ENCODE measurements at places on chromosomes 3 and 15. TPM values are rescaled to one million over a fixed set of nuclear protein-coding genes. Genes with fewer than 3 reads are reported as not detected.

DNA sequence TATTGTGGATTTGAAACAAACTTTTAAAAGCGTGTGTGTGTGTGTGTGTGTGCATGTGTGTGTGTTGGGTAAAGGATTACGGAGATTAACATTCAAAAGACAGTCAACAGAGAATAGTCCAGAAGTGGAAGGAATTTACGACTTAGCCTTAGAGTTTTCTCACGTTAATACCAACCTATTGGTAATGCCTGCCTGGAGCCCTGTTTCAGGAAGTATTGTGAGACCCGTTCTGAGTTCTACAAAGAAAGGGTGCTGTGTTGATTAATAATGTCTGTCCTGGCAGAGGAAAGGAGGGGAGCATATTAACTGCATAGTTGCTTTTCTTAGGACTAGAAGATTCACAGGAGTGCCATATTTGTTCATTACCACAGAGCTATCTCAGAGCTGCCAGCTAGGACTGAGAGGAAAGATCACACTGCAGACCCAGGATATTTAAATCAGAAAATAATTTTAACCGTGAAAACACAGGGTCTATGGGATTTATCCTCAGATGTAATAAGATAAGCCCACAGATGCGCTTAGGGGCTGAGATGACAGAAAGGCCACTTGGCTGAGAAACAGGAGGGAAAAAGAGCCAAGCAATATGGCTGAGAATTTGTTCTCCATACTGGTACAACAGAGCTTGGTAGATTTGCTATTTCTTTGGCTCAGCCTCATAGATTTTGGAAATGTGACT lies 40.5 kb upstream of the FRMD4B start:
- H3K27me3 ChIP-seq: no peaks in the 10 kb centered on the region
- no peak overlapping the region for H3K27ac ChIP-seq
- no peak for DNase-seq
- no peak overlapping the region for H3K4me3 ChIP-seq
- no peaks in the 10 kb centered on the region for H3K36me3 ChIP-seq

The CFAP92 gene
- 8.8 TPM for total RNA-seq

The C3orf62 gene
- total RNA-seq: 9.2 TPM

- H3K27ac ChIP-seq: peak overlapping the region; percentile 27
- no peaks in the 10 kb centered on the region for H3K36me3 ChIP-seq
- no peaks in the 10 kb centered on the region for H3K27me3 ChIP-seq
- peaks cover 6% of the 10 kb centered on the region for H3K4me1 ChIP-seq
- no peak for DNase-seq
Measured at GRCh38 chr3:56970461-56970879, 90.0 kb upstream of the SPATA12 start.

- no peak overlapping the region for H3K4me3 ChIP-seq
- H3K27me3 ChIP-seq: no peaks in the 10 kb centered on the region
- no peaks in the 10 kb centered on the region for H3K36me3 ChIP-seq
- no peak overlapping the region for H3K27ac ChIP-seq
Measured at GRCh38 chr3:72319194-72320094, 528.8 kb downstream of the SHQ1 start.

DNA sequence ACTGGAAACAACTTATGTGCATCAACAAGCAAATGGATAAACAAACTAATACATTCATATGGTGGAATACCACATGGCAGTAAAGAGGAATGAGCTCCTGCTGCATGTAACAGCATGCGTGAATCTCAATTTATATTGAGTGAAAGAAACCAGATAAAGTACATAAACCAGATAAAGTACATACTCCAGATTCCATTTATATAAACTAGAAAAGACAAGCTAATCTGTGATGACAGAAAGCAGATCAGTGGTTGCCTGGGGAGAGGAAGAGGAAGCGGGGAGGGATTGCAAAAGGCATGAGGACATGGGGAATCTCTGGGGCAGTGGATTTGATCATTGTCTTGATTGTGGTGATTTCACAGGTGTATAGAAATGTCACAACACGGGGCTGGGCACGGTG lies 34.2 kb downstream of the LIMD1 start:
- DNase-seq: no peak
- peaks cover 3% of the 10 kb centered on the region for H3K36me3 ChIP-seq
- H3K4me1 ChIP-seq: peaks cover 20% of the 10 kb centered on the region
- no peak overlapping the region for H3K4me3 ChIP-seq
- H3K27me3 ChIP-seq: no peaks in the 10 kb centered on the region

The ECE2 gene
- not detected for total RNA-seq

DNA sequence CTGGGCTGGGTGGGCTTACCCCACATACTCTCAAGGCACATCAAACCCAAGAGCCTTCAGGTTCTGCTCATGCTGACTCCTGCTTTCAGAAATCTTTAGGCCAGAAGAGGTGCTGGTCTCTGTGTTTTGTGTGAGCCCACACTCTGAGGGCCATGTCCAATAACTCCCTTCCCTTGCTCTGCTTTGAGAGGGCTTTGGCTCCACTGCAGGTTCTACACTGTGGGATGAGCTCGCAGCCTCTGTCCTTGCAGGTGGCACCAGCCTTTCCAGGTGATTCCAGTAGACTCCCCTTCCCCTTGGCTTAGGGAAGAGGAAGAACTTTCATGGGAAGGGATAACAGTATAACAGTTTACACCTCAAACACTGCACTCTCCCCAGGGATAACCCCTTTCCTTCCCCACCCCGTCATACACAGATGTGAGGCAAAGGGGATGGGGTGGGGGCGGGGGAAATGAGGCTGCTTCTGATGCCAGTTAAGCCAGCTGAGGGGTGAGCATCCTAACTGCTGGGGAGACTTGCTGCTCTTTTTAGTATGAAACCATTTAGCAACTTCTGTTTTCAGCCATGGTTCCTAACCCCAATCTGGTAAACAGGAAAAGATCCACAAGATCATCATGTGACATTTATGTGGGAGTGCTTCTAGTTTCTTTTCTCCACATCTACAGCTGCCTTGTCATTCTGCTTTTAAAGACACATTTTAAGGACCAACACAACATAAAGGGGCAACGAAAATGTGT lies 262.4 kb downstream of the SLC9A9 start:
- H3K4me1 ChIP-seq: peaks cover 6% of the 10 kb centered on the region
- DNase-seq: no peak
- peaks cover 3% of the 10 kb centered on the region for H3K27me3 ChIP-seq
- H3K27ac ChIP-seq: no peak overlapping the region

DNA sequence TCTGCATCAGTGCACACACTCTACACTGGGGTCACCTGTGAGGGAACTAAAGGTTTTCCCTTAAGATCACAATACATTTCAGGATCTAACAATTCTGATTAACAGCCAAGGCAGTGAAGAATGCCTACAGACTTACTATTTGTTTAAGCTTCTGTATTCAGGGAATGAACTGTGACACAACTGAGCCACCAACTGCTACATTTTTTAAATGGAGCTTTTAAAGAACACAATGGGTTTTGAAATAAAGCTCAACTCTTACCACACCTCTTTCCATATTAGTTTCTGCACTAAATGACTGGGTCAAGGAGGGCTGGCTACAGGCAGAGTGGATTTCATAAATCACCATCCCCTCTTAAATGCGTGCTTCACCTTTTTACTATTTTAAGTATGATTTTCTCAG lies 100.2 kb downstream of the TMCC1 start:
- peaks cover 32% of the 10 kb centered on the region for H3K4me1 ChIP-seq
- peak overlapping the region; percentile 20 for H3K4me3 ChIP-seq
- H3K27me3 ChIP-seq: no peaks in the 10 kb centered on the region
- H3K36me3 ChIP-seq: no peaks in the 10 kb centered on the region
- DNase-seq: no peak
- H3K27ac ChIP-seq: peak overlapping the region; percentile 2
